ENCODE measurements at places on chromosomes 11 and 22.

- DNase-seq: no peak
Measured at GRCh38 chr11:33399421-33399820, 142.2 kb downstream of the HIPK3 start.

- DNase-seq: peak; percentile 83
Measured at GRCh38 chr22:38353142-38353629, 36.0 kb upstream of the CSNK1E start.

DNA sequence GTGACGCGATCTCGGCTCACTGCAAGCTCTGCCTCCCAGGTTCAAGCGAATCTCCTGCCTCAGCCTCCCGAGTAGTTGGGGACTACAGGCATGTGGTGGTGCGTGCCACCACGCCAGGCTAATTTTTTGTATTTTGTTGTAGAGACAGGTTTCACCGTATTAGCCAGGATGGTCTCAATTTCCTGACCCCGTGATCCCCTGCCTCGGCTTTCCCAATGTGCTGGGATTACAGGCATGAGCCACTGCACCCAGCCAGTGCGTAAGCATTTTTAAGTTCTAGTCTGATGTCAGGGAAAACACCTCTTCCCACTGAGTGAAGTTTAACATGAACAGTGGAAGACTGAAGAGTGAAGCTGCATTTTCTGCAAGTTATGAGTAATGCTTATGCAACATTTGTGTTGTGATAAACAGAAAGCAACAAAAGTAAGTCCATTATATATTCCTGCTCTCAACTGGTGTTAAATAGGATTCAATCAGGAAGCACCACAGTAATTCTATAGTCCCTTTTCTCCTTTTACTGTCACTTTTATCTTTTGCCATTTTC is 1219.8 kb upstream of the RAG2 start:
- no peak for DNase-seq

- no peak for DNase-seq
Measured at GRCh38 chr11:131875611-131876010, 505.2 kb downstream of the NTM start.

DNA sequence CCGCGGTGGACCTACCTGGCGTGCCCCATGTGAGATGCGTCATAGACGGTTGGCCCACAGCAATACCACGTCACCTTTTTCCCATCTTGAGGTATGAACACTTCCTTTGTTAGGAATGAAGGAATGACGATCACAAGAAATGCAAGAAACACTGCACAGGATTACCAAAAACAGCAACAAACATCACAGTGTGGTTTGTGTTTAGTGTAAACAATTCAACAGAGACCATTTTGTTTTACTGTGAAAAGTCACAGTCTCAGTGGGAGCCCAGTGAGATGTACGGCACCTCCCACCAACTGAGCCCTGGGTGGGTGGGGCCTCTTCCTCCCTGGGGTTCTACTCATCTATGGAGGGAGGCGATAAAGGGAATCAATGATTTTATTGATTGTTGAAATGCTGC is 16.3 kb downstream of the CARS1 start:
- no peak for DNase-seq

DNA sequence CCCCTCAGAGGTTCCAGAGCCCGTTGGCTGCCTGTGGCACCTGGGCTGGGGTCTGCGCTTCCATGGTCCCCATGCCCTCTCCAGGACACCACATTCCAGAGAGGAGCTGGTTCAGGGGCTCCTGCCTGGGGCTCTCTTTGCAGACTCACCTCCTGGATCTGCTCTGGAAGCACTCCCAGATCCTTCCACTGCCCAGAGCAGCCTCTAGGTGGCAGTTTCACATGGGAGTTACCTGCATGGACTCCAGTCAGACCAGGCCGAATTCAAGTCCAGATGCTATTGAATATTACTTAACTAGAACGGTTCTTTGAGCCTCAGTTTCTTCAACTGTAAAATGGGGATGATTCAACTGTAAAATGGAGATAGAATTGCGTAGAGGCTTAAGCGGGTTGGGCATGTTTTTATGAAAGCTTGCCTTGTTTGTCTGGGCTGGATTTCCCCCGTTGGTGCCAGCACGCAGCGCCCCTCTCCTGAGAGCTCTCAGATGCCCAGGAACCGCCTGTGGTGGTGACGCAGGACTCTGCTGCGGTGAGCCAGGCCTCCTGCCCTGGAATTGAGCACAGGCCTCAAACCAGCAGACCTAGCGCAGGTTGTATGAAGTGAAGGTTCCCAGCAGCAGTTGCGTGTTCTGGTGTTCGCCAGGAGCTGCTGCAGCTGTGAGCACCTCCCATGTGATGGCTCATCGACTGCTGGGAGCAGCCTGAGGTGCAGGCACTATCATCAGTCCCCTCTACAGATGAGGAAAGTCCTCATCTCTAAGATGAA is 44.2 kb downstream of the LMO1 start:
- peak; percentile 67 for DNase-seq

GRCh38 chr11:117529816-117530215 is 202.2 kb downstream of the CEP164 start:
- no peak for DNase-seq

DNA sequence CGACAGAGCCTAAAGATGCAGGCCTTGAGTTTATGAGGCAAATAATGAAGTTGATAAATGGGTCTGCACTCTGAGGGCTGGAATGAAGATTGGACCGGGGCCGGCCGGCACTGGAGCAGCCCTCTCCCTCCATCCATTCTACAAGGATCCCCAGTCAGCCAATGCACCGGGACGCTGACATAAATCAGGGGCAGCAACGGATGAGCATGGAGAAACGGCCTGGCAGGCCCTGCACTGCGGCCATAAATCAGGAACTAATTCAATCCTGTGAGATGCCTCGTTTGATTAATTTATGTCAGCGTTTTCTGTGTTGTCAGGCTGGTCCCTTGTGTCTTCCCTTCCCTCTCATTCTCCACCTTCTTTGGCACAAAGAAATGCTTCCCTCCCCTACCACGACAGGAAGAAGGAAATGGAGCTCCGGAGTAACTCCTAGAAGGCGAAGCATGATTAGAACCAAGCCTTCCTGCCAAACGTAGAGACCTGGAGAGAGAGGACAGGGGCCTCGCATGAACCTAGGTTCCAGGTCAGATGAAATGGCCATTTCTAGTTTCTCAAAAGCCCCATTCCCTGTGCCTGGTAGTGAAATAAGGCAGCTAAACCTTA is 358.4 kb downstream of the OPCML start:
- no peak for DNase-seq

DNA sequence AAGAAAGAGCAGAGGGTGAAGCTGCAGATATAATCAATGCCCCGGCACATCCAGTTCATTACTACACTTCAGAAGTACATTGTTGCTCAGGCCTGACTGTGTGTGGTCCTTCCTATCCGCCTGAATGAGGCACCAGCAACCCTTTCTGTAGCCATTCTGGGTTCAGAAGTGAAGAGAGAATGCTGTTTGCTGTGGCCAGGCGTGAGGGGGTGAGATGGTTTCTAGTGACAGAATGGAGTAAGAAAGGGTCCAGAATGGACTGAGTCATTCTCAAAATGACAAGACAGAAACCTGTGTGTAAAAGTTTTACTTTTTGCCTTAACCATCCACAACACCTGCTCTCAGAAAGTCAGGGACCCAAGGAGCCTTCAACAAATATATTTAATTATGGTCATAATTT is 334.8 kb downstream of the GUCY1A2 start:
- no peak for DNase-seq

DNA sequence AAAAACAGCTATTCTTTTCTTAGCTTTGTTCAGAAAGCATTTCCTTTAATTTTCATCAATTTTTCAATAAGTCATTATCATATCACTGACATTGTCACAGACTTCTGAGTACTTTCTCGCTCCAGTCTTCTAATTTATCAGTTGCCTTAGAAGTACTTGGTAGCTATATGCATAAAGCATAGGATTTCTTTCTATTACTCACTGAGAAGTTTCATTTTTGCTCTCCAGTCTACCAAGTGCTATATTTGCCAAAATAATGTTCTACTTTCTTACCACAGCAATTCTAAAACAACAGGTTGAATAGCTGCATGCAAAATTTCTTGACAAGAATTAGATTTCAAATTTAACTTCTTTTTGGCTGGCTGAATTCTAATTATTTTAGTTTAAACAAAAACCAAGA is 116.3 kb downstream of the STK33 start:
- peak; percentile 32 for DNase-seq

DNA sequence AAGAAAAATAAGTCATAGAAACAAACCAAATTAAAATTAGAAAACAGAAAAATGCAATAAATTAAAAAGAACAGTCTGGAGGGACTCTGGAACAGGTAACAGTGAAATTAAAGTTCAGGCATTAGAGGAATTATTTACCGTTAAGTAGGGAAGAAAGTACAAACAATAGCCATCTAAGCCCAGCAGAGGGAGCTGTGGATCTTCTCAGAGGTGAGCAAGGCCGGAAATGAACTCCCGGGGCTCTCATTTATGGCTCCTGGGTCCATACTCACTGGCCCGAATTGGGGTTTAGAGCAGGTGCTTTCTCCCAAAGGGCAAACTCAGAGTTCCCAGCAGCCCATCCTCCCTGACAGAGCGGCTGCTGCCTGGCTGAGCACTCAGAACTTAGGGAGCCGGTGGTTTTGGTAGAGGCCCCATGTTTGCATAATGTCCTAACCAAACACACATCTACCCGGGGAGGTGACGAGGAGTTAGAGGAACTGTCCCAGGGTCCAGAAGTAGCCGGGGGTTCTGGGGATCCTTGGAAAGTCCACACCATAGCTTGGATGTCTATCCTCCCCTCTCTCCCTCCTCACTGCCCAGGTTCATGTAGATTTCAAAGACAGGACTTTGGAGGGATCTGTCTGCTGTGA is 87.8 kb upstream of the VPREB1 start:
- peak; percentile 84 for DNase-seq

DNA sequence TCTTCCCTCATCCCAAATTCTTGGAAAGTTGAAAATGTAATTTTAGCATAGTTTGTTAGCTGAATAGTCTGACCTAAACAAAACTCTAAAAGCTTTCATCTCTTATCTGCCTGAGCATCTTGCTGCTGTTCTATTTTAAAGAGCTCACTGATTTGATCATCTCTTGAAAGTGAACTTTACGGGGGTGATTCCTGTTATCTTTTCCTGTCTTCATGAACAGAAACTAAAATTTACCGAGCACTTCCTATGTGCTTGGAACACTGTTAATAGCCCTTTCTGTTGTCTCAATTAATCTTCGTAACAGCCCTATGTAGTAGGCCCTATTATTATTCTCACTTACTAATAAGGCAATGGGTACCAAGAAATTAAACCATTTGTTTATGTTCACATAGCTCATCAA is 12.3 kb downstream of the AMOTL1 start:
- DNase-seq: no peak

DNA sequence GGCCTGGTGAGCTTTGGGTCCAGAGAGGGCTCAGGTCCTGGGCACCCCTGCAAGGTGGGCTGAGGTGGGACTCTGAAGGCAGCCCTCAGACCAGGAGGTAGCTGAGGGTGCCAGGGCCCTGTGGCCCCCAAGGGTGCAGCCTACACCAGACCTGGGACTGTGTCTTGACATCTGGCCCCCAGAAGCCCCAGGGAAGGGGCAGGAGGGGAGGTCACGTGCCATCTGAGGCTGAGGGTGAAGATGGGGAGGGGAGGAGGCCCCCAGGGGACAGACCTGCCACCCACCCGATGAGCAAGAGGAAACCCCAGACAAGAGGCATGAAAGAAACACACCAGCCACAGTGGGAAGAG is 520.2 kb downstream of the BRD1 start:
- no peak for DNase-seq

DNA sequence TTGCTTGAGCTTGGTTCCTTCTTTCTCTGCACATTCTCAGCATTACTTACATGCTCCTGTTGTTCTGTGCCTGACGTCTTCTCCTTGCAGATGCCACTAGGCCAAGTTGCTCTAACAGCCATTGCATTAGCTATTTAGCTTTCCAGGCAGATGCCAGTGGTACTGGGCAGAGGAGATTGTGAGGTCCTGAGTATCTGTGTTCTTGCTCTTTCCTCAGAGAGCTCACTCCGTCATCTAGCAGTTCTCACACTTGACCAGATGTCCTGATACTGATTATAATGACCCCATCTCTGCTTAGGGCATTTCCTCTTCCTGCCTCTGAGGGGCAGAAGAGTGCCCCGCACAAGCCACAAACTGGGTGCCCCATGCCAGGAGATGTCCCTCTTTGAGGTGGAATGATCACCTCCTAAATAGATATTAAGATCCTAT is 30.7 kb downstream of the ARHGAP1 start:
- no peak for DNase-seq

GRCh38 chr11:108137212-108137611 is 15.8 kb downstream of the ACAT1 start:
- DNase-seq: no peak

DNA sequence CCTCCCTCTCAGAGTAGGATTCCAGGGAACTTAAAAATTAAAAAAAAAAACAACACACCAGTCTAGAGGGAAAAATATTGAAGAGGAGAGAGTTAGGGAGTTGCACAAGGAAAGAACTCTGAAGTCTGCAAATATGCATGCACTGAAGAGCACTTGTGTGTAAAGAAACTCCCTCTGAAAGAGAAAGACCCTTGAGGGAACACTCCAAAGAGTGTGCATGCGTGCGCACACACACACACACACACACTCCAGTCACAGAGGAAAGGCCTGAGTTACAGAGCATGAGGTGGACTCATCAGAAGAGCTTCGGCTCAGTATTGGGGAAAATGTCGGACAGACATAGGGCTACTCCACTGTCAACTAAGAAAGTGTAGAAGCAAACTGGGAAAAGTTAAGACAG is 30.1 kb downstream of the GGTLC2 start:
- no peak for DNase-seq

DNA sequence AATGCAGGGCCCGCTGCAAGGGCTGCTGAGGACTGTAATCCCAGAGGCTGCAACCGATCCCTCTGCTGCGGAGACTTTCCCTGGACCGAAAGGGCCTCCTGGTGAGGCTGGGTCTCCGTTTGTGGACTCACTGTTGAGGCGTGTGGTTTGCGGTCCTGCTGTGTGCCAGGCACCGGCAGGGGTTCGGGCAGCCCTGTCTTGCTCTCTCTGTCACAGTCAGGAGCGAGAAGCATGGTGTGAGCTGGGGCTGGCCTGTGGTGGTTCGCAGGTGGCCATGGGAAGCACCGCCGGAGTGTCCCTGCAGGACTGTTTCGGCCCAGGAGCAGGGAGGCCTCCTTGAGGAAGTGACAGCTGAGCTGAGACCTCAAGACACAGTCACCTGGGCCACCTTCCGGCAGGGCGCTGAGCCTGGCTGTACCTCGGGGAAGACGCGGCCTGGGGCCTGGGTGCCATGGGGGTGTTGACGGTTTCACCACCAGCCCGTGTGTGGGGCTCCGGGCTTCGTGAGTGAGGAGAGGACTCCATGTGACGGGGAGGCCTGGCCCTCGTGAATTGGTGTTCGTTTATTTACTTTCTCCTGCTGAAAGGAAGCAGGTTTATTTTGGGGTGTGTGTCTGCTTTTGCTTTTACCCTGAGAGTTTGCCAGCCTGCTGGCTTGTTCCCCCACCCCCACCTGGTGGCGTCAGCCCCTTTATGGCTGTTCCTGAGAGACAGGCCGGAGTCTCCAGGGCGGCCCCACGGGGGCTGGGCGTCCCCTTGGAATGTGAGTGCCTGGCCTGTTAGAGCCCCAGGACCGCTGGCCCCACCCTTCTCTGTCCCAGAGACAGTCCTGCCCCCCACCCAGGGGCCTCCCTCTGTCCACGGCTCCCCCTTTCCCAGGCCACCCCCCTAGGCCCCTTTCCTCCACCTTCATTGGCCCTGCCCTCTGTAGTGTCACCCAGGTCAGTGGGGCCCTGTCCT is 122.5 kb downstream of the KCNQ1OT1 start:
- DNase-seq: no peak

GRCh38 chr11:128212324-128212723 is 375.0 kb downstream of the ETS1 start:
- DNase-seq: no peak
